SJCRH30 (cell line): ENCODE measurements at places on chromosomes 11 and 22. TPM values are rescaled to one million over a fixed set of nuclear protein-coding genes. Genes with fewer than 3 reads are reported as not detected.

The PUS3 gene
- 10.1 and 10.3 TPM in 2 replicates for total RNA-seq

The YPEL4 gene
- 0.04 TPM in 1 of 2 replicates, not detected in the other for total RNA-seq

The LRRC55 gene
- total RNA-seq = not detected in 2 replicates

The MSANTD4 gene
- 16.5 and 18.4 TPM in 2 replicates for total RNA-seq

The P4HA3 gene
- not detected in 2 replicates for total RNA-seq

The CKAP5 gene
- 176 and 184 TPM in 2 replicates for total RNA-seq

The MEI1 gene
- not detected in 2 replicates for total RNA-seq

The WNT11 gene
- 26.8 and 27.5 TPM in 2 replicates for total RNA-seq

The DMC1 gene
- total RNA-seq = not detected in 2 replicates

The B4GALNT4 gene
- total RNA-seq = 0.08 TPM in 1 of 2 replicates, not detected in the other
